NCI-H774 (cell line): ENCODE measurements at places on chromosomes 5 and 9.

DNA sequence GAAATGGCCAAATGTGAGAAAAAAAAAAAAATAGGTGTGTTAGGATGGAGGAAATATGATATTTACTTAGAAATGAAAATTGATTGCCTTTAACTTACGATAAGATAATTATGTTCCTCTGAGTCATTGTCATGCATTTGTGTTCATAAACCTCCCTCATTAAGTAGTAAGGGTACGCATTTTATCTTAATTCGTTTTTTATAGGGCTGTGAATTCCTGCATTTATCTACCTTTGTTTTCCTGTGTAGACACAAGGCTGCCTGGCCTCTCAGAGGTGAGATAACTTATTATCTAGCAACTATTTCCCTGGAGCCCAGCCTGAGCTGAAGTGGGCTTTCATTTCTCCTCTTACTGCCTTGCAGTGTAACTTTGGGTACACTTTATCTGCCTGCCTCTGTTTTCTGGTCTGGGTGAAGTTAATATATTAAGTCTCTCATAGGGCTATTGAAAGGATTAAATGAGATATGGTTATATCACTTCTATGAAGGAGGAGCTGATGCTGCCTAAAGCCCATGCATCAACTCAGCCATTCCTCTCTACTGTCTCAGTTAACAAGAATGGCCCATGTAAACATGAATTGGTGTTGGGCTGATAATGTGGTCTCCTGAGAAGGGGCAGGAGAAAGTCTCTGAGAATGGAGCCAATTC, 103.8 kb upstream of the KLF4 start:
- no peak for DNase-seq

DNA sequence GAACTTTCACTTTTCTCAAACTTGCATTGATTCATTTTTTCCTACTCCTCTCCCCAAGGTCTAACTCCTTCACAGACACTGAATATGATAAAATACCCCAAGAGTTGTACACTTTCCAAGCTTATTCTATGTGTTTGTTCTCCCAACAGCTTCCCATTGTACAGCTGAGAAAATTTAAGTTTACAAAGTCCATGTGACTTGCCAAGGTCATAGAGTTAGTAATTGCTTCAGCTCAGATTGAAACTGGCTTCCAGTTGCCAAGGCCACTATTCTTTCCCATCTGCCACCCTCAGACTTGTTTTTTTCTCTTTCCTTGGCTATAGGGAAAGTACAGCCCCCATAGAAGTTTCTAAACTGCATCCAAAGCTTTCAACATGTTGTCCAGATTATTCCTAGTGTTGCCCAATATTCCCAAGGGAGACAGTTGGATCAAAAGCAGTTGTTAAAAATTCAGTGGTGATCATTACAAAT, 34.8 kb downstream of the TNFSF8 start:
- DNase-seq: no peak

DNA sequence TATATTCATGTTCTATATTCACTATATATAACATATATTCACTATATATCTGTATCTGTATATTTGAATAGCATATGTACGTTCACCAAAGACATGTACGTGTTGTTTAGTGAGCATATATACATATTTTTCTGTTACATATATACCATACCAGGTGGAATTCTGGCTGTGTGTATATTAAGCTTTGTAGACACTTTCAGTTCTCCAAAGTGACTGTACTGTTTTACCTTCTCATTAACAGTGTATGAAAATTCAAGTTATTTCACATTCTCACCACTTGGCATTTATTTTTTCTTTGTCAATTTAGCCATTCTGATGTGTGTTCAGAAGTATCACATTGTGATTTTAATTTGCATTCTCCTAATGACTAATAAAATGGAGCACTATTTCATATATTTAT, 52.2 kb downstream of the DROSHA start:
- DNase-seq: no peak

DNA sequence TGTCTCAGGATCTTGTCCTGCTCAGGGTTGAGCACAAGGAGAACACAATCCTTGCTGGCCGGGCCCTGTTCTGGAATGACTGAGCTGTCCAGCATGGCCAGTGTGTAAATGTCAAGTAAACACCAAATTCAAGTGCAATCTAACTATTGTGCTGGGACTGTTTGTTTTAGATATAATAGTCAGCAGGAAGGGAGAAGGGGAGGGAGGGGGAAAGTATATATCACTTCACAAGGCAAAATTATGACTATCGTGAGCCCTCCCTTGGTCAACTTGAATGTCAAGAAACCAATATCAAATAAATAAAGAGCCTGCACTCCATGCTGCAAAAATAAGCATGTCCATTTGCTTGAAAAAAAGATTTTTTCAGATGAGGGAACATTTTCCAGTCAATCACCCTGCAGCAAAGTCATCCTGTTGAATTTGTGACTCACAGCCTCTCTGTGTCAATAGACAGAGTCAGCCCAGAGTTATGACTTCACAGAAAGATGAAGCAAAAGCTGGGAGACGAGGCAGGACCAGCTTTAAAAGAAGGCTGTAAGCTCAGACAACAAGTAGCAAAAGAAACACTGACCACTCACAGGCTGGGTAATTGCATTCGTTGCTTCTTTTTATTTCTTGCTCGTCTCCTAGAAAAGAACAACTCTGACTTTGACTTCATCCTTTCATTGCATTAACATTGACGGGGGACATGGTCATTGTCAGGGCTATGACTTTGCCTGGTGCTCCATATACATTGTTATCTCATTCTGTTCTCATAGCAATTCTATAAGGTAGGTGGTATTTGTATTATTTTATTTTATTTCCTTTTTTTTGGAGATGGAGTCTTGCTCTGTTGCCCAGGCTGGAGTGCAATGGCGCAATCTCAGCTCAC, 15.3 kb upstream of the KLF4 start:
- peak; percentile 45 for DNase-seq
